GM12878 (cell line): ENCODE measurements at places on chromosomes 1 and 21. TPM values are rescaled to one million over a fixed set of nuclear protein-coding genes. Genes with fewer than 3 reads are reported as not detected.

DNA sequence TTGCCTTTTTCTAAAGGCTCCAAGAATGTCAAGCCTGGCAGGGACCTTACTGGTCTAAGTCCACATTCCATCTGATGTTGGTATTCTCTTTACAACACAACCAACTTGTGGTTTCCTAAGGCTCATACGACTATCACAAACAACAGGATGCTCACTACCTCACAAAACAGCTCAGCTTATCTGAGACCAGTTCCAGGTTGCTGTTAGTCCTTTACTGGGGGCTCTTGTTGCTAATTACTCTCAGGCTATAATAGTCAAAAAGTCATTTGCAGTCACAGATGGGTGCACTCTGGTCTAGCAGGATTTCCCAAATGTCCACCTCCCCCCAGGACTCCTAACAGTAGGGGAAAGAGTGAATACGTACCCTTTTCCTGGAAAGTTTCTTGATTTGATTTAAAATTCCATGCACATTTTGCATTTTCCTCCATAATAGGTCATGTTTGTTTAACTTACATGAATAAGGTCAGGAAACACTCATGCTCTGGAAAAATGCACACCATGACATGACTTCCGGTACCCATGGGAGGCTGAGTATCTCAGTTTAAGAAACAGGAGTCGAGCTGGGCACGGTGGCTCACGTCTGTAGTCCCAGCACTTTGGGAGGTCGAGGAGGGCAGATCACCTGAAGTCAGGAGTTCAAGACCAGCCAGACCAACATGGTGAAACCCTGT, 16.0 kb downstream of the LCK start:
- no peaks in the 10 kb centered on the region for H3K27me3 ChIP-seq
- H3K4me3 ChIP-seq = no peak overlapping the region
- peaks cover 10% of the 10 kb centered on the region; the same call in 1 of the 2 replicates for H3K36me3 ChIP-seq
- peaks cover 27% of the 10 kb centered on the region for H3K4me1 ChIP-seq
- H3K27ac ChIP-seq = peak overlapping the region; percentile 33; the same call in 1 of the 2 replicates

Gene UHMK1
- polyA plus RNA-seq = 20.0 and 20.3 TPM in 2 replicates

GRCh38 chr1:8047686-8048445, 21.8 kb upstream of the ERRFI1 start:
- H3K4me1 ChIP-seq = no peaks in the 10 kb centered on the region
- H3K27me3 ChIP-seq = no peaks in the 10 kb centered on the region
- H3K27ac ChIP-seq = no peak overlapping the region
- H3K36me3 ChIP-seq = no peaks in the 10 kb centered on the region

Gene BRDT
- not detected in 2 replicates for polyA plus RNA-seq

GRCh38 chr1:205534444-205534985, 30.0 kb downstream of the CDK18 start:
- H3K27me3 ChIP-seq = peaks cover 3% of the 10 kb centered on the region
- no peak for DNase-seq
- H3K27ac ChIP-seq = no peak overlapping the region

DNA sequence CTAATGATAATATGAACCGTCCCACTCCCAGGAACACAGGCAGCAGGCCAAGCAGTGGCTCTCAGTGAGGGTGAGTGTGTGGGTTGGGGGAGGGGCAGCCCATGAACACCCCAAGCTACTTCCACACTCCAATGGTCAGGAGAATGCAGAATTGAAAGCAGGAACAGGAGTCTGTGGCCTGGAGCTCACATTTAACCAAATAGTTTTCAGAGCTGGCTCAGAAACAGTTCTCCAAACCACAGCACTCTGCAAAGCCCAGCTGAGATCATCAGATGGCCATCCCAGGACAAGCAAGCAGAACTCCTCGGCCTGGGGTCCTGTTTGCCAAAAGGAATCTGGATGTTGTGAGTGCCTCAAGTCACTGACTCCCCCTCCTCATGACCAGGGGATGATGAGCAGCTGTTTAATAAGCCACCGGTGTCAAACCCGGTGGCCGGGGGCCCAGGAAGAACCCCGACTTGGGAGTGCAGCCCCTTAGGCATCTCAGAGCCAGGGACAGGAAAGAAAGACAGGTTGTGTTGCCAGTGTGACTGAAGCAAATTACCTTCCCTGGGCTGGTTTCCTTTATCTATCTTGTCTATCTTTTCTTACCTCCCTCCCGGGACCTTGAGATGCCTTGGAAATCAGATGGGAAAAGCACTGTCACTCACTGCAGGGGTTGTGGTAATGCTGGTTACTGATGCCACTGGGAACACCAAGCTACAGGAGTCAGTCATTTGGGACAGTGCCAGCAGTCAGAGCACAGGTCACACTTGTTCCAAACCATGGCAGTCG, 20.4 kb downstream of the DEGS1 start:
- H3K27ac ChIP-seq = no peak overlapping the region
- H3K4me3 ChIP-seq = no peak overlapping the region
- H3K36me3 ChIP-seq = no peaks in the 10 kb centered on the region
- peak; percentile 70 for DNase-seq

GRCh38 chr1:115445090-115445489, 107.0 kb upstream of the NGF start:
- H3K27me3 ChIP-seq = no peaks in the 10 kb centered on the region
- H3K27ac ChIP-seq = no peak overlapping the region
- H3K4me1 ChIP-seq = no peaks in the 10 kb centered on the region
- no peak overlapping the region for H3K4me3 ChIP-seq
- H3K36me3 ChIP-seq = no peaks in the 10 kb centered on the region
- no peak for DNase-seq

GRCh38 chr1:66876664-66877063, 48.0 kb downstream of the DNAI4 start:
- DNase-seq = no peak
- H3K36me3 ChIP-seq = no peaks in the 10 kb centered on the region
- H3K4me1 ChIP-seq = no peaks in the 10 kb centered on the region
- H3K4me3 ChIP-seq = no peak overlapping the region

GRCh38 chr1:48048064-48048463, 50.9 kb upstream of the TRABD2B start:
- no peak overlapping the region for H3K4me3 ChIP-seq
- H3K27me3 ChIP-seq = peaks cover 4% of the 10 kb centered on the region
- H3K36me3 ChIP-seq = no peaks in the 10 kb centered on the region

- peaks cover 3% of the 10 kb centered on the region; the same call in 1 of the 2 replicates for H3K4me1 ChIP-seq
- no peak overlapping the region for H3K4me3 ChIP-seq
- H3K27me3 ChIP-seq = no peaks in the 10 kb centered on the region
- no peak overlapping the region for H3K27ac ChIP-seq
These were observed 40.7 kb upstream of the COL6A2 start for GRCh38 chr21:46057111-46057709.

DNA sequence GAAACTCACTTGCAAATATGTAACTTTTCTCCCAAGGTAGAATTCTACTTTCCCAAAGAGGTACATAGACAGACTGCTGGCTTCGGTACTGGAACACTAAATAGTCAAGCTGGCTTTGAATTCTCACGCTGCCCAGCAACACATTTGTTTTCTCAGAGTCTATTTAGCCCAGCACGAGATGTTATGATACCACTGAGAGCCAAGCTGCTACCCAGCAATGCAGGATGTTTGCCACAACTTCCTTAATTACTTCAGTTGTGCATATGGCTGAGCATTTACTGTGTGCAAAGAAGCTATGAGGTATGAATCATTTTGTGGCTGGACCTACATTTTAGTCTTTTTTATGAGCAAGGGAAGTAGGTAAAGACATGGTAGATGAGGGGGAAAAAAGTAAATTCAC, 793.2 kb downstream of the PLA2G4A start:
- H3K27ac ChIP-seq = no peak overlapping the region
- H3K36me3 ChIP-seq = no peaks in the 10 kb centered on the region
- no peaks in the 10 kb centered on the region for H3K4me1 ChIP-seq
- no peak overlapping the region for H3K4me3 ChIP-seq
- H3K27me3 ChIP-seq = no peaks in the 10 kb centered on the region

Gene ELF3
- polyA plus RNA-seq = 0.12 and 0.51 TPM in 2 replicates

GRCh38 chr1:31828341-31828740, 12.5 kb upstream of the SPOCD1 start:
- H3K4me3 ChIP-seq = no peak overlapping the region
- no peaks in the 10 kb centered on the region for H3K27me3 ChIP-seq
- H3K36me3 ChIP-seq = no peaks in the 10 kb centered on the region
- H3K27ac ChIP-seq = no peak overlapping the region
- peaks cover 16% of the 10 kb centered on the region for H3K4me1 ChIP-seq

GRCh38 chr1:58290685-58291372, 255.7 kb downstream of the OMA1 start:
- no peaks in the 10 kb centered on the region for H3K27me3 ChIP-seq
- no peak overlapping the region for H3K27ac ChIP-seq
- no peaks in the 10 kb centered on the region for H3K36me3 ChIP-seq
- no peak for DNase-seq
- no peak overlapping the region for H3K4me3 ChIP-seq
- no peaks in the 10 kb centered on the region for H3K4me1 ChIP-seq

- H3K4me3 ChIP-seq = no peak overlapping the region
- H3K27ac ChIP-seq = no peak overlapping the region
- H3K27me3 ChIP-seq = peaks cover 3% of the 10 kb centered on the region; the same call in 1 of the 2 replicates
- no peak for DNase-seq
- no peaks in the 10 kb centered on the region for H3K4me1 ChIP-seq
These were observed 12.3 kb upstream of the RIMKLA start for GRCh38 chr1:42368096-42368795.

DNA sequence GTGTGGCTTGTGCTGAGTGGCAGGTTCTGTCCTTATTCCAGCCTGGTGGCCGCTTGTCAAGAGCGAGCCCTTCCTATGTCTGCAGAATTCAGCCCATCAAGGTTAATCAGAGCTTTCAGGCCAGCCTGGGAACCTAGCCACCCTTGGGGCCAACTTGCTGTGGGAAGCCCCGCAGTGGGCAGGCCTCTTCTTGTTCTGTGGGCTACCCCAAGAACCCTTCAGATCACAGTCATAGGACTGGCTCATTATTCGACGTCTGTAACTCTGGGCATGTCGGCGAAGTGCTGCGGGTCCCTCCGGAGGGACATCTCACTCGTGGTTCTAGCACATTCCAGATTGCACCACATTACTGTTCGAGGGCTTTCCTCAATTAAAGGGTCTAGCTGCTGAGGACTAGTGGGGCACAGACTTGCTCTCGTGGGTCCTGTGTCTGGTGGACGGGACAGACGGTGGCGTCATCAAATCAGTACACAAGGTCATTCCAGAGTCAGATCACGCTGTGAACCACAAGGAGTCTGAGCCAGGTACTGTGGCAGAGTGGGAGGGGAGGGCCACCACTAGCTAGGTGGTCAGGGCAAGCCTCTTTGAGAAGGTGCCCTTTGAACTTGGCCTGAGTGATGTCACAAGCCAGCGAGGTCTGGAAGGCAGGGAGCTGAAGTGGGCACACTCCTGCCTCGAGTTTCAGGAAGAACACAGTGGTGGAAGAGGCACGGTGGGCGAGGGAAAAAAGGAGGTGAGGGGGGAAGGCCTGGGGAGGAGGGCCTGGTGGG, 20.3 kb upstream of the TNFRSF1B start:
- peaks cover 14% of the 10 kb centered on the region for H3K36me3 ChIP-seq
- H3K4me1 ChIP-seq = peaks cover 81% of the 10 kb centered on the region
- H3K4me3 ChIP-seq = no peak overlapping the region
- peak overlapping the region; percentile 40 for H3K27ac ChIP-seq
- DNase-seq = no peak
